Mesothelial cell of epicardium (in vitro differentiated cells): ENCODE measurements at places on chromosomes 3 and 15.

GRCh38 chr15:85611361-85611760 lies 183.4 kb downstream of the KLHL25 start:
- H3K4me1 ChIP-seq, result peaks cover 22% of the 10 kb centered on the region
- H3K27ac ChIP-seq, result no peak overlapping the region
- H3K27me3 ChIP-seq, result no peaks in the 10 kb centered on the region
- H3K4me3 ChIP-seq, result no peak overlapping the region
- DNase-seq, result no peak

DNA sequence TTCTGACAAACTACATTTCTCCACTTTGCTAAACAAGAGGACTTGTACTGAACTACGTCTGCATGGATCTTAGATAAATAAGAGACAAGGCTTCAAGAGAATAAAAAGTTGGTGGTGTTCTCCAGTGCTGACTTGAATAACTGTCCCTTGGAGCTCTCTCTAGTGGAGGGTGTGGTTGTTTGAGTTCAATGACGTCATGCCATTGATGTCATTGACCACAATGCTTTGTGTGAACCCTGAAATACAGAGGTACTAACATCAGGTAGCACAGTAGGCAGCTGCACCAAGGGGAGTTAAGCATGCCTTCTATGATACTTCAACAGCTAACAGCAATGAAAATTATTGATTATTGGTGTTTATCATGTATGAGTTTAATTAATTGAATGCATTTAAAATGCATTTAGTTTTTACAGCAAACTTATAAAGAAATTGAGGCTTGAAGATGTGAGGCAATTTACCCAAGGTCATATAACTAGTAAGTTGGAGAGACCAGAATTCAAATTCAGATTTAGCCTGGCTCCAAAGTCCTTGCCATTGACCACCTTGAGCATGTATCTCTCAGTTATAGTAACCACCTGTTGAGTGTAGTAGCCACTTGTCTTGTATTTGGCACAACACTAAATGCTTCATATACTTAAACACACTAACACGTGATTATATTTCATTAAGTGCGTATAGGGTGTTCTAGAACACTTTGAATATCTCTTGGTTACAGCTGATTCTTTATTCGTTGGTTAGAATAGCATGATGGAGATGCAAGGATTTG lies 126.0 kb upstream of the ANKRD28 start:
- H3K4me1 ChIP-seq, result no peaks in the 10 kb centered on the region
- no peak overlapping the region for H3K27ac ChIP-seq
- H3K27me3 ChIP-seq, result peaks cover 4% of the 10 kb centered on the region
- no peak for DNase-seq

- peaks cover 4% of the 10 kb centered on the region for H3K4me1 ChIP-seq
- H3K27me3 ChIP-seq, result no peaks in the 10 kb centered on the region
- H3K36me3 ChIP-seq, result peaks cover 10% of the 10 kb centered on the region
- no peak for DNase-seq
Measured at GRCh38 chr3:46797486-46797885, 65.8 kb downstream of the MYL3 start.

- DNase-seq, result no peak
- no peak overlapping the region for H3K4me3 ChIP-seq
- H3K36me3 ChIP-seq, result peaks cover 26% of the 10 kb centered on the region
Measured at GRCh38 chr3:172777901-172778300, 27.4 kb downstream of the ECT2 start.

- no peak overlapping the region for H3K27ac ChIP-seq
- H3K4me1 ChIP-seq, result peaks cover 29% of the 10 kb centered on the region
- peaks cover 2% of the 10 kb centered on the region for H3K36me3 ChIP-seq
- H3K27me3 ChIP-seq, result no peaks in the 10 kb centered on the region
Measured at GRCh38 chr3:108437439-108437838, 73.0 kb downstream of the MYH15 start.

DNA sequence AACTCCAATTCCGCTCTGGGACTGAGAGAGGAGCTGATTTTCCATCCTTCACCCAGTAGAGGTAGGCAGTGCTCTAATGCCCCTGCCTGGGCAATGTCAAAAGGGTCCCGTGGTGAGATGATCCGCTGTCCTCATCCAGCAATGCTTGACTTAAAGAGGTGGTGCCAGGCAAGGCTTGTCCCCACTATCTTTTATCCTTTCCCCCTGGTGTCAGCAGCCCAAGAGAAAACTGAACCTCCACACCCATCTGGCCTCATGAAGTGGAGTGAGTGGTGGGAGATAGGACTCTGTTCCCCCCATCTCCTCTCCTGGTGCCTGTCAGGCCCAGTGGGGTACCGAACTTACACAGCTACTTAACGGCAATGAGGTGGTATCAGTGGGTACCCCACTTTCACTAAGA lies 107.1 kb downstream of the ABHD5 start:
- no peak for DNase-seq
- no peak overlapping the region for H3K27ac ChIP-seq
- peaks cover 42% of the 10 kb centered on the region for H3K27me3 ChIP-seq
- H3K4me1 ChIP-seq, result no peaks in the 10 kb centered on the region
- H3K4me3 ChIP-seq, result no peak overlapping the region

- no peaks in the 10 kb centered on the region for H3K36me3 ChIP-seq
- DNase-seq, result no peak
- no peak overlapping the region for H3K27ac ChIP-seq
- H3K4me1 ChIP-seq, result peaks cover 28% of the 10 kb centered on the region
- no peak overlapping the region for H3K4me3 ChIP-seq
Measured at GRCh38 chr3:194575484-194576210, 57.6 kb downstream of the TMEM44 start.

DNA sequence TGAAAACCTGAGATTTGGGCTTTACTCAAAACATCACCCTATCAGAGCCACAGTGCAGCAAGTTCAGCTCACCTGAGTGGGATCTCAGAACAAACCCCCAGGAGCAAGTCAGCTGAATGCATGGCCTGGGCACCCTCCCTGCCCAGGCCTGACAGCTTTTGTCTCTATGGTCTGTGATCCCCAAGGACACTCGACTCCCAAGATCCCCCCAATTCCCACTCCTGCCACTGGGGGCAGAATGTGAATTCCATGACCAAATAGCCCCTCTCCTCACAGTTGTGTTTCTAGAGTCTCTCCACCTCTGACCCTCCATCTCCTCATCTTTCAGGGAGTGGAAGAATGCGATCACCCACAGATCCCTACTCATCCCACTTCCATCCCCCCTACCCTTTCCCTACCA lies 58.9 kb downstream of the ZNF445 start:
- no peaks in the 10 kb centered on the region for H3K36me3 ChIP-seq
- H3K27me3 ChIP-seq, result no peaks in the 10 kb centered on the region
- peak; percentile 29 for DNase-seq
- H3K27ac ChIP-seq, result no peak overlapping the region
- H3K4me3 ChIP-seq, result no peak overlapping the region
- H3K4me1 ChIP-seq, result no peaks in the 10 kb centered on the region

DNA sequence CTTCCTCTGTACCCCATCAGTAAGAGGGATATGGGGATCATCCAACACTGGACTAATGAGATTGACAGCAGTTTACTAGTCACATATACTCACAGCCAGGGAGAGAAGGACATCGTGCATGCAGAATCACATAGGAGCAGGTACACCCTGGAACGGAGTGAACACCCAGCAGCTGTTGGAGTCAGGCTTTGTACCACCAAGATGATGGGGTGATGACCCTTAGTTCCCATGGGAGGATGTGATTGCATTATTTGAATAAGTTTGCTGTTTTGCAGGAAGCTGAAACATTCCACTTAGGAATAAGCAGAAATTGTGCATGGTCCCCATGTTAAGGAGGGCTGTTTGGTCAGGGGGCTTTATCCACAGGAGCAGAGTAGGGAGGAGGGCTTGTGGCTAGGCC lies 482.7 kb upstream of the PDZRN3 start:
- no peak for DNase-seq
- H3K36me3 ChIP-seq, result no peaks in the 10 kb centered on the region
- no peak overlapping the region for H3K4me3 ChIP-seq
- H3K4me1 ChIP-seq, result no peaks in the 10 kb centered on the region
- peaks cover 20% of the 10 kb centered on the region for H3K27me3 ChIP-seq

- peaks cover 23% of the 10 kb centered on the region for H3K36me3 ChIP-seq
- DNase-seq, result no peak
- no peaks in the 10 kb centered on the region for H3K27me3 ChIP-seq
- no peak overlapping the region for H3K4me3 ChIP-seq
- H3K27ac ChIP-seq, result no peak overlapping the region
Measured at GRCh38 chr3:159892171-159892795, 96.4 kb upstream of the IL12A start.

DNA sequence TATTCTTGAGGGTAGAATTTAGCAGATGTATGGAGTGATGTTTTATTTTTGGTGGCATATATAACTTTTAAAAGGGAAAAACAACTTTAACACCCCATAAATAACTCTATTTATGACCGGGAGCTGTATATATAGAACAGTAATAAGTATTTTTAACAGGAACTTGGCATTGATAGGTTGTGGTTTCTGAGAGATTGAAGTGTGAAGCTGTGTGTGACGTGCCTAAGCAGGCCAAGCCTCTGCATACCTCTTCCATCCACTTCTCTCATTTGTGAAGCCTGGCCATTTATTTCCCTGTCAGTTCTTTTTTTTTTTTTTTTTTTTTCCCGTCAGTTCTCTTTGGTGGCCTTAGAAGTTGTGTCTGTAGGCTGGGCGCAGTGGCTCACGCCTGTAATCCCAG lies 23.0 kb downstream of the RBM5 start:
- no peak overlapping the region for H3K4me3 ChIP-seq
- no peak for DNase-seq
- H3K27me3 ChIP-seq, result no peaks in the 10 kb centered on the region
- H3K4me1 ChIP-seq, result no peaks in the 10 kb centered on the region

DNA sequence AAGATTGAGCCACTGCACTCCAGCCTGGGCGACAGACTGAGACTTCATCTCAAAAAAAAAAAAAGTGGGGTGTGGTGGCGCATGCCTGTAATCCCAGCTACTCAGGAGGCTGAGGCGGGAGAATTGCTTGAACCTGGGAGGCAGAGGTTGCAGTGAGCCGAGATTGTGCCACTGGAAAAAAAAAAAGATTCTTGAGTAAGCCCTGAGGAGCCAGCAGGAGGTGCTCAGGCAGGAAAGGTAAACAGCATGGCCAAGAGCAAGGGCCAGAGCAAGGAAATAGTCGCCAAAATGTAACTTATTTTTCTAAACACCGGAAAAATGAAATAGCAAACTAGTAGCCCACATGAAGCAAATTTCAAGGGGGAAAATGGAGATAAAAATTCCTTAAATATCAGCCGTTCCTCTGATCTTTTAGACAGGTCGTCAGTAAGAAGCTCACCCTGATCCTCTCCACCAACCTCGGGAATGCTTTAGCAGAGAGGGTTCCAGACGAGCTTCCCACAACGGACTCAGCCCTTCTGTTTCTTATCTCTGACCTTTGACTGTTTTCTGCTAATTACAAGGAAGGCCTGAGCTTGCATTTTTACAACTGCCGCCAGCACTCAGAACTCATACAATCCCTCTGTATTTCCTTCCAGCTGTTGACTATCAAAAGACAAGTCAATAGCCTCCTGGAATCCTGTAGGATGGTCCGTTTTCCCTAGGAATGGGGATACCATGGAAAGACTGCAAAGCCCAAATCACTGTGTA lies 45.0 kb upstream of the AKAP13 start:
- no peaks in the 10 kb centered on the region for H3K27me3 ChIP-seq
- no peak for DNase-seq
- no peaks in the 10 kb centered on the region for H3K36me3 ChIP-seq
- no peak overlapping the region for H3K4me3 ChIP-seq

GRCh38 chr3:13600950-13601691 lies 52.2 kb downstream of the FBLN2 start:
- DNase-seq, result no peak
- H3K4me1 ChIP-seq, result peaks cover 9% of the 10 kb centered on the region
- H3K4me3 ChIP-seq, result no peak overlapping the region
- H3K27me3 ChIP-seq, result no peaks in the 10 kb centered on the region
- peaks cover 5% of the 10 kb centered on the region for H3K36me3 ChIP-seq
- H3K27ac ChIP-seq, result peak overlapping the region; percentile 54

- H3K4me1 ChIP-seq, result no peaks in the 10 kb centered on the region
- no peak overlapping the region for H3K27ac ChIP-seq
- DNase-seq, result no peak
- H3K27me3 ChIP-seq, result no peaks in the 10 kb centered on the region
- no peaks in the 10 kb centered on the region for H3K36me3 ChIP-seq
- no peak overlapping the region for H3K4me3 ChIP-seq
Measured at GRCh38 chr3:116166121-116166520, 279.2 kb downstream of the LSAMP start.

GRCh38 chr3:18446149-18446825 lies 21.1 kb upstream of the SATB1 start:
- peaks cover 10% of the 10 kb centered on the region for H3K36me3 ChIP-seq
- H3K4me1 ChIP-seq, result peaks cover 28% of the 10 kb centered on the region
- no peak for DNase-seq
- no peak overlapping the region for H3K27ac ChIP-seq
- peaks cover 29% of the 10 kb centered on the region for H3K27me3 ChIP-seq

DNA sequence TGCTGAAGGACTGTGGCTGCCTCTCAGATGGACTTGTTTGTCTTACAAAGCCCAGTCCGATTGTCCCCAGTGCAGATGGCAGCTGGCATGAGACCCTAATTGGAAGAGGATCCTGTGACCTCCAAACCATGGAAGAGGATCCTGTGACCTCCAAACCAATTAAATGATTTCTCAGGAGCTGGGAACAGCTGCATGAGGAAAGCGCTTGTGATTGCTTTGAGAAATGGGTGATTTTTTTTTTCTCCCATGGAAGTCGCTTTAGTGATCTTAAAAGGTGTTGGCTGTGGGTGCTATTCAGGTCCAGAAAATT lies 68.4 kb upstream of the LARS2 start:
- H3K36me3 ChIP-seq, result no peaks in the 10 kb centered on the region
- DNase-seq, result no peak
- no peak overlapping the region for H3K4me3 ChIP-seq

DNA sequence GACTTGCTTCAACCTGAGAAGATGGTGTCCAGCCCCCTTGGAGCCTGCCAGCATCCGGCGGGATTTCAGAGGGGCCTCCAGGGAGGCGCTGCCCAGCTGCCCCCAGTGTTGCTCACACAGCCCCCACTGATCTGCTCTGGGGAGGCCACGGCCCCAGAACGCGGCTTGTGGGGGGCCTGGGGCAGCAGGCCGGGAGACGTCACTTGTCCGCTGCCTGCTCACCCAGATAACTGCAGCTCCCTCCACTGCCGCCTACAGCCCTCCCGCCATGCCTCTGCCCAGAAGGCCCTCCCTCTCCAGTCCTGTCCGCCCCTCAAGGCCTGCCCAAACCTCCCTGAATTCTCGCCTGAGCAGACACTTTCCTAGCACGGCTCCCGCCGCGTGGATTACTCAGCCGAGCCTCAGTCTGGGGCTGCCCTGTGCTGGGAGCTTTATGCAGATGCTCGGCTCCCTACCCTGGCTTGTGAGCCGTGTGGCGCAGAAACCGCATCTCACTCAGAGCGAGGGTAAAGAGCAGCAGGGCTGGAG lies 17.2 kb upstream of the ADIPOQ start:
- no peaks in the 10 kb centered on the region for H3K36me3 ChIP-seq
- H3K27ac ChIP-seq, result no peak overlapping the region
- no peak for DNase-seq
- peaks cover 80% of the 10 kb centered on the region for H3K27me3 ChIP-seq
- peaks cover 19% of the 10 kb centered on the region for H3K4me1 ChIP-seq
